Activated CD4-positive, alpha-beta T cell treated with anti-CD3 and anti-CD28 coated beads, Interleukin-2, amount 50 U/mL, for 48 hours (primary cell): ENCODE measurements at places on chromosomes 3 and 15.

DNA sequence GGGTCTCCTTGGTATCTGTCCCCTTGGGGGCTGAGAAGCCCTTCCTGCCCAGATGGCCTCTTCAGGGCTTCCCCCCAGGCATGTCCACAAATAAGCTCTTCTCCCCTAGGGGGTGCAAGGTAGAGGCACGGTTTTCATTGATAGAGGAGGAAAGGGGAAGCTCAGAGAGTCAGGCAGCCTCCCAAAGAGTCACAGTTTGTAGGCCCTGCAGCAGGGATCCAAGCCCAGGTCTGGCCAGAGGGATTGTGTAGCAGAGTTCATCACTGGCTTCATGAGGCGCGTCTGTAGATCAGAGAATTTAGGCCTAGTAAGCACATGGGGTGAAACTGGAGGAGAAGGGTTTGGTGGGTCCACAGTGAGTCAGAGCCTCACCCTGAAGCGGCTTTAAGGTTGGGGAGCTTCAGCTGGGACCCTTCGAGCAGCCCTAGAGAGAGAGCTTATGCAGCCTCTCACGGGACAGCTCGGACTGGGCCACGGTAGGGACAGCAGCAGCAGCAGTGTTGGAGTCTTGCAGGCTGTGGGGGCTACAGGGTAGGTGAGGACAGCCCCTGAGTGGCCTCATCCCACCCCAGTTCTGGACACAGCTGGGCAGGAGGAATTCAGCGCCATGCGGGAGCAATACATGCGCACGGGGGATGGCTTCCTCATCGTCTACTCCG is 37.5 kb upstream of the ESYT3 start:
- no peak for DNase-seq

- peak; percentile 67 for DNase-seq
These were observed 8.2 kb upstream of the ZNF589 start for GRCh38 chr3:48232734-48233133.

GRCh38 chr3:130480736-130481135 is 36.2 kb upstream of the COL6A6 start:
- no peak for DNase-seq

DNA sequence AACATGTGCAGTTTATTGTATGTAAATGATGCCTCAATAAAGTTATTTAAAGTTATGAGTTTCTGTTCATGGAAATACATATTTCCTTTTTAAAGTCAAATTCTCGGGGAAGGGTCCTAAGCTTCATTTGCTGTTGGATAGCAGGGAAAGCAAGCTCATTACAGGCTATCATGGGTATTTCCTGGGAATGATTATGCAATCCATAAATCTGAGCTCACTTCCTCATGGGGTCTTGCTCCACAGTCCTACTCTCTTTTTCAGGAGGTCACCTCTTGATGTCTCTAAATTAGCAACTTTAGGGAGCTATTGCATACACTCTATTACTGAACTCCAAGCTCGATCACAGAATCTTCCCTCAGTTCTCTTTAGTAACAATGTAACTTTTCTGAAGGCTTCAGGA is 69.9 kb upstream of the TP63 start:
- DNase-seq = no peak

DNA sequence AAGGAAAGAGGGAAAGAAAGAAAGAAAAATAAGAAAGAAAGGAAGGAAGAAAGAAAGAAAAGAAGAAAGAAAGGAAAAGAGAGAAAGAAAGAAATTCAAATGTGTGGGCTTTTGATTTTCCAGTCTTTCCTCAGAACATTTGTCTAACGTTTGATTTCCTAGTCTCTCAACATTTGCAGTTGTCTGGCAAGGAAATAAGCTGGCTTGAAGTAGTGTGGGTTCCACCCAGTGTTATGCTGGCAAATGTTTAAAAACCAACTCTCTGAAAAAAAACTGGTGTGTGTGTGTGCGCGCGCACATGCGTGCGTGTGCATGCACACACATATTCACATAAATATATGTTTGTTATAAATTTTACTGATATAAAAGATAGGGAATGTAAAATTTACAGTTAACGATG is 54.6 kb upstream of the C3orf49 start:
- DNase-seq = no peak

DNA sequence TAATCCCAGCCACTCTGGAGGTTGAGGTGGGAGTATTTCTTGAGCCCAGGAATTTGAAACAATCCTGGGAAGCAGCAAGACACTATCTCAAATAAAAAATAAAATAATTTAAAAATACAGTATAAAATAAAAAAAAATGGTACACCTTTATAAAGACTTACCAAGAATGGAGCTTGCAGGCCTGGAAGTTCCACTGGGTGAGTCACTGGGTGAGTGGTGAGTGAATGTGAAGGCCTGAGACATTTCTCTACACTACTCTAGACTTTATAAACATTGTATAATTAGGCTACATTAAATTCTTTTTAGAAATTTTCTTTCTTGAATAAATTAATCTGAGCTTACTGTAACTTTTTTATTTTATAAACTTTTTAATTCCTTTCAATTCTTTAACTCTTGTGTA is 609.1 kb upstream of the BCHE start:
- DNase-seq = no peak

DNA sequence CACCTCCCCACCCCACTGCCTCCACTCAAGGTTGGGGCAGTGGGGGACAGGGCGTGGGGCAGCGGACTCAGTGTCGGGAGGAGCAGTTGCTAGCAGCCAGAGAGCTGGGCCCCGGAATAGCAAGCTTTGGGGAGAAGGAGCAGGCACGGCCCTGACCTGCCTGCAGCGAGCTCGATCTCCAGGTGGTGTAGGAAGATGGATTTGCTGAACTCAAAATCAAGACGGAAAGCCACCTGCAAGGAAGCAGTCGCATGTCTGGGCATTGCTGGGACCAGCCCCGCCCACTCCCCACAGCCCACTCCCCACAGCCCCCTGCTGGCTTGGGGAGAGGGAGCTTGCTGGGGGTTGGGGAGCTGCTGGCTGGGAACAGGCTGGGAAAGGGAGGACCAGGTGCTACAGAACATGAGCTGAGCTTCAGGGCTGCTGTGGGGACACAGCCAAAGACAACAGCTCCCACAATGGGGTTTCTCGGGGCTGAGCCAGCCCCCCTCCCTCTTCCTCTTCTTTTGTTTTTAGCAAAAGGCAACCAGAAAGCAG is 38.0 kb downstream of the FEM1B start:
- DNase-seq = no peak
